ENCODE measurements at places on chromosomes 12 and 14.

DNA sequence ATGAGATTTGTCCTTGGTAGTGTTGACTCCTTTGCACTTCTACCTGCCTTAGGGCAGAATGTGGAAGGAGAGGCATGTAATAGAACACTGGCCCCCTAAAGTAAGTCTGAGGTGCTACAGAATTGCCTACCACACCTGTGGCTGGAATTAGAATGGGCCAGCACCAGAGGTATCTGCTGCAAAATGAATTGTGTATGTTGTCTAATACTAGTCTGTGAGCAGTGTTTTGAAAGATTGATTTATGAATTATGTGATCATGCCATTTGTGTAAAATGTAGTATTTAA, 5.7 kb upstream of the STYX start:
- no peak for DNase-seq

DNA sequence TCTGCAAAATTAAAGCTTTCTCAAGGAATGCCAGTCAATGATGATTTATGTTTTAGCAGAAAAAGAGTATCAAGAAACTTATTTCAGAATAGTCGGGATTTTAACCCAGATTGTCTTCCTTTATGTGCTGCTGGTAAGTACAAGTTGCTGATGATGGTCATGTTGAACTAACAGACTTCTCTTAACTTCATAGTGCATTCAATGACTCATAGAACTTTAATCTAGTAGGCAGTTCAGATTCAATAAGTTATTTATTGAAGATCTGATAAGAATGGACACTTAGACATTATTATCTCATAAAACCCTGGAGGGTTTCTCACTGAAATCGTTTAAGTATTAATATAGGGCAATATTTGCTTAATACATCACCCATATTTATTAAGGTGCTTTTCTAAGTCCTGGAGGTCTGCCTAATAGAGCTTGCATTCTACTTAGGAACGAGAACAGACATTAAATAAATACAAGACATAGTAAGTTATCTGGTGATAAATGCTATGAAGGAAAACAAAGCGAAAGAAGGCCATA, 33.8 kb downstream of the TOGARAM1 start:
- DNase-seq = no peak

DNA sequence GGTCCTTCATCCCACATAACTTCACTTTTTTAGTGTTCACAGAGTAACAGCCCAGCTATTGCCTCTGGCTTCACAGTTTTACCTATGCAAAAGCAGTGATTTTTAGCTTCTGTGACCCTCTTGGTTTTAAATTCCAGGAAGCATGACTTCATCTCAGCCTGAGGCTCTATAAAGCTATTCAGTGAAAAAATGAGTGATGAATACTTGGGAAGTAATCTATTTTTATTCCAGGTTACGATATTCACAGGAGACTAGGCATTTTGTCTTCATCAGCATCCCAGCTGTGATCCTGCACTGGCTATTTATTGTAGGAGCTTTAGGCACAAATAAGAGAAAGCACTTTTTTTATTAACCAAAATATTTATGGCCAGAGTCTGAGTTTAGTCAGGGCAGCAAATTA, 164.8 kb downstream of the SNAPC1 start:
- no peak for DNase-seq

DNA sequence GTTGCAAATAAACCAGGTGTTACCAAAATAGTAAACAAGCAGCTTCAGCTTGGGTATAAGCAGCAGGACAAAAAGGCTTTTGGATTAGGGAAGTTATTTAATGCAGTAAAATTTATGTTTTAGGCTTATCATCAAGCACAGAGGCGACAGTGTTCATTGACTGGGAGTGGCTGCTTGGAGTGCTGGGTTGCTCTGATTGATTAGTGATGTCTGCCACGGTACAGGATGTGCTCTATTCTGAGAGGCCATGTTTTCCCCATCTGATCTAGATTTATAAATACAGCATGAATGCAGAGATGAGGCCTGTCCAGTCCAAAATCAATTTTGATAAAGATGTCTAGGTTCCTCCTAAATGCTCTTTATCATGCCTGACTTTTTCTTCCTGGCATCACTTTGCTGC, 83.5 kb downstream of the MAP1LC3B2 start:
- no peak for DNase-seq

DNA sequence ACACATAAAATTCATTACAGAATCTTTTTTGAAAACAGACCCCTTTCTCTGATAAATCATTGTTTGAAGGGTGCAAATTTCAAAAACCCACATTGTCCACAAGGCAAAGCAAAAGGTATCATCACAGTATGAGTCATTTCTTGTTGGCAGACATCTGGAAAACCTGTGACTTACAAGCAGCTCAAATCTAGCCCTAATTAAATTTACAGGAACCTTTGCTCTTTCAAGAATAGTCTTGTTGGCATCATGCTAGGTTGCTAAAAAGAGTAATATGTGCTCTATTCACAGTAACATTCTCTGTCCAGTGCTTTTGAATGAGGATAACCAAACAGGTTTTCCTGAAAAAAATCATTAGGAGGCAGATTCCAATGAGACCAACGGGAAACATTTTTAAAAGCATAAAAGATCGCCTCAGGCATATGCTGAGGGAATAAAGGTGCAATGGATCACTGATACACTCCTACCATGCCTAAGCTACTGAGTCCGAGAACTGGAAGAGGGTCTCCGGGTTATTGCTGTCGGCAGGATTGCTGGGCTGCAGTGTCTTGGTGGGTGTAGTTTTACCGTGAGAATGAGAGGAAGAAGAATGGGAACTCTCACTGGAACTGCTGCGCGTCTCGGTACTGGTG, 55.5 kb upstream of the TTC7B start:
- peak; percentile 58 for DNase-seq

GRCh38 chr12:44431647-44432343, 444.3 kb downstream of the NELL2 start:
- DNase-seq = no peak

GRCh38 chr14:33254861-33255395, 316.2 kb downstream of the NPAS3 start:
- no peak for DNase-seq
